ENCODE measurements at places on chromosomes 7 and 10.

- no peak for DNase-seq
These were observed 9.3 kb downstream of the KNDC1 start for GRCh38 chr10:133169173-133169947.

DNA sequence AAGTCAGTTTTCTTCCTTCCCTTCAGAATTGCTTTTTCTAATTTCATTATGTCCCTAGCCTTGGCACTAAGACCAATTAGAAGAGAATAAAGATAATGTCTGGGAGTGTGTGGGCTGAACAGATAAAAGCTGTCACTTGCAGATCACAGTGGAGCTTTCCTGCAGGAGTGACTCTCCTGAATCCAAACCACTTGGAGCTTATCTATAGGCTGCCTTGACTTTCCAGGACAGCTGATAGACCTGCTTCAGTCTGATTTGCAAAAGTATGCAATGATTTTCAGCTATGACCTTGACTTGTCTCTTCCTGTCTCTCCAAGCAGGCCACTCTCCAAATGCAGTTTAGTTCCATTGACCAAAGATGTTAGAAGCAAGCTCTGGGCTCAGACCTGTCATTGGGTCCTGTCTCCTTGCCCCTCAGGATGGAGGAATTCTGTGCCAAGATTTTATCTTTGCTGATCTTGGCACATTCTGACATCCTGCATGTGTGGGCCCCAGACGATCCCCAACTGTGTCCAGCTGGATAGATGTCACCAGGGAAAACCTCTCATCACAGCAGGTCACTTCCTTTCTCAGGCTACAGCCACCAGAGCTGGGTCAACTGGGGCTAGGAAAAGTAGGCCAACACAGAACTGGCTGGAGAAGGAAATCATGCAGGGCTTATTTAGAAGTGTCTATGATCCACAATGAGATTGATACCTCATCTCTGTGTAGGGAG, 120.9 kb upstream of the ZNF438 start:
- no peak for DNase-seq

DNA sequence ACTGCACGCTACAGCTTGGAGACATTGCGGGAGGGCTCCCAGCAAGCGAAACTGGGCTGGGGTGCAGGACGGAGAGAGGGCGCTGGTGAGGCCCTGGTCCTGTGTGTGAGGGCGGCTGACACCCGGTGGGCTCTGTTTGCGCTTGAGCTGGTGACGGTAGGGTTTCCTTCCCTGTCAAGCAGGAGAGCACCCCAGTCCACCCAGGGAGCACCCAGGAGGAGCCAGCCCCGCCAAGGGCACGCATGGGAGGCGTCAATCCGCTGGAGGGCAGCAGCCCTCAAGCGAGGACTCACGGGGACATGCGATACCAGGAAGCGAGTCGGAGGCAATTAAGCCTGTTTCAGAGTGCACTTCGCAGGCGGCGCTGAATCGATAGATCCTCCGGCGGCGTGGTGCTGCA, 109.4 kb downstream of the MAD1L1 start:
- DNase-seq, result no peak

GRCh38 chr7:109391240-109391639, 821.6 kb downstream of the DNAJB9 start:
- DNase-seq, result no peak

DNA sequence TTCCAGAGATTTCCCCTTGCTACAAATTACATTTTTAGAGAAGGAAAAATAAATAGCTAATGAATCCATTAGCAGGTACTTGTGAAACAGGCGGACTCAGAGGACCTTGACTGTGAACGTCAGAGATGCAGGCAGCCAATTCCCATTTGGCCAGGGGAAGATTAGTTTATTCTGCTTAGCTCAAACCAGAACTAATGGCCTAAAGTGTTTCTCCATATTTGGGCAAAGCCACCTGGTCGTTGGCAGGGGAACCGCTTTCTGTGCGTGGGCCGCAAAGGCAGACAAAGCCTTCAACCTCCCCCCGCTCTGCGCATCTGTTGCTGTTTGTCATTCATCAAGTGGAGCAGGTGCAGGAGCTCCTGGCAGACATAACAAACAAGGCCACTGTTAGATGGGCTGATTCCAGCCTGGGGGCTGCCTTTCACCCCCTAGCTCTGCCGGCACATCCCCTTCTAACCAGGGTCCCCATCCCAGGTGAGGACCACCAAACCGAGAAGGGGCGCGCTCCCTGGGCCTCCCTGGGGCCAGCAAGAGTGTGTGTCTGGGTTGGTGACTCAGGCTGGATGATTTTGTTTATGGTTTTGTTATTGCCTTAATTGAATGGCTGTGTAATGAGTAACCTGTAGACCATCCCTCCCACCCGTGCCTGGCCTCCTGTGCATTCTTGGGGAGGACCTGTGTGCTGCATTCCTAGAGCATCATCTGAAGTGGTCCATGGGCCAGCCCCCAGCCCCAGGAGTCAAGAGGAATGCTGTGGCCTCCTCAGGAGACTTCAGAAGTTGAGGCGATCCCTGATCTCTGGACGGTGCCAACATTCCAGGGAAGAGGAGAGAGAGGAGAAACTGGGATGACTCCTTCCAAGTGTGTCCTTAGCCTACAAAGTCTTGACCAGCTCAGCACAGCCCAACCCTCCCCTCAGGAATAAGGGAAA, 14.5 kb upstream of the CPA1 start:
- no peak for DNase-seq

DNA sequence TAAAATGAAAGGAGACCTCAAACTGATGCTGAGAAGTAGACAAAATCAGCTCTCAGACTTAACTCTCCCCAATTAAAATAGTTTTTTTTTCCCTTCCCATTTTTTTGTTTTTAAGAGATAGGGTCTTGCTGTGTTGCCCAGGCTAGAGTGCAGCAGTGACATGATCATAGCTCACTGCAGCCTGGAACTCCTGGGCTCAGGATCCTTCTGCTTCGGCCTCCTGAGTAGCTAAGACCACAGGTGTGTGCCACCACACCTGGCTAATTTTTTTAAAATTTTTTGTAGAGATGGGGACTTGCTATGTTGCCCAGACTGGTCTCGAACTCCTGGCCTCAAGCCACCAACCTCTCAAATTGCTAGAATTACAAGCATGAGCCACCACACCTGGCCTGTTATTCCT, 61.1 kb downstream of the NHLRC2 start:
- DNase-seq, result no peak

- no peak for DNase-seq
These were observed 6.2 kb downstream of the SLC29A3 start for GRCh38 chr10:71325267-71325666.
